ENCODE measurements at places on chromosomes 2 and 18.

DNA sequence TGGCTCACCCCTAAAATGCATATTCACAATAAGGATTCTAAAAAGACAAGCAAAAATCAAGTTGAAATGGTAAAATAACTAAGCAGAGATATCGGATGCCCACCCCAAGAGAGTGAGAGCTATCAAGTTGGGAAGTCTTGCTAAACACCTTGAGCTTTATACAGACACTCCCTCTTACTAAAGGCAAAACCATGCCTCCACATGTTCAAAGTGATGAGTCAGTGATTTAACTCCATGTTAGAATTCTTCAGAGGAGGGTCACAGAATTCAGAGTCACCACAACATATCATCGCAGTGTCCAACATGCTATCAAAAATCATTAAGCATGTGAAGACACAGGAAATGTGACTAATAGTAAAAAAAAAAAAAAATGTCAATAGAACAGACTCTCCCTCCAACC lies 20.6 kb upstream of the ST8SIA3 start:
- DNase-seq, result no peak

GRCh38 chr2:11566383-11566782 lies 32.5 kb downstream of the GREB1 start:
- no peak for DNase-seq

- DNase-seq, result no peak
Measured at GRCh38 chr2:149225446-149225845, 104.9 kb upstream of the LYPD6 start.

DNA sequence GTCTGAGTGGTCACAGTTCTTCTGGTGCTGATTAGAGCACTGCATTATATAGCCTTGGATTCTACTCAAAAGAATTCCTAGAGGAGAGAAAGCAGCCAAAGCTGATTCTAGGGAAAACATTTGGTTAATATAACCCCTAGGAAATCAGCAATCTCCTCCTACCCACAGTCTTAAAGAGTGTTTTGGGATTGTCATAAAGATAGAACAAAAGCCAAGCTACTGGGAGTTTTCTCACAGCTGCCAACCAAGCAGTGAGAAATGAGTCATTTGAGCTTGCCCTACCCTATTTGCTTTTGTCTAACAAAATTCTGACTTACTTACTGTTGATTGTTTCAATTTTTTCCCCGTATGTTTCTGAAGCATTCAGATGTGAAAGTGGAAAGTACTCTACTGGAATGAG lies 469.3 kb downstream of the PLCL1 start:
- no peak for DNase-seq

DNA sequence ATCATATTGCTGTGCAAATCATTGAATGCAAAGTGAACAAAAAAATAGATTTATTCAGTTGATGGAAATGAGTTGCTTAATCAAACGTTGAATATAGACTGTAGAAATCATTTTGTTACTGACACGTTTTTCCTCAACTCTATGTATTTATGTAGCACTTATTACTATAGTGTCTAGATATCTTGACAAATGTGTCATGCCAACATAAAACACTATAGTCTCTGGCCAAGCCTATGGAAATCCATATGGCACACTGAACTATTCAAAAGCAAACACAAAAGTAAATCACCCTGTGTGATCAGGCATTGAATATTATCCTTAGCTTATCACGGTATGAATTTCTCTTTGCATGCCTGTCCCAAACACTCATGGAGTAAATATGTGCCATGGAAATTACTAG lies 131.3 kb downstream of the ZNF804A start:
- no peak for DNase-seq

DNA sequence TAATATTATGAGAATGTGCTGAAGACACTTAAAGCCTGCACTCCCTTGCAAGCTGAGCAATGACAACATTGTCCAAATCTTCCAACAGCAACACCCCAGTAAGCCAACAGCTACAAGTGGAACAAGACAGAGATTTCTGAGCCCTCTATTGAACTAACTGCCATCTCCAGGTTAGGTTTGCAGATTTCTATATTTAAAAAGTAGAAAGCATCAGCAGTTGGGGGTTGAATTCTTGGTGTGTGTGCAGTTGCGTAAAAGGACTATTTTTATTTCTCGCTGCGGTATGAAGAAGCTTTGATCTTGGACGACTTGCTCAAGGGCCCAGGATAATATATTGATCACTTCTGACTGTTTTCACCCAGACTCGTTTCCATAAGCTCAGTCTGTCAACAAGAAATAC lies 106.2 kb upstream of the ZFP36L2 start:
- no peak for DNase-seq

- no peak for DNase-seq
Measured at GRCh38 chr2:168624028-168624427, 168.0 kb downstream of the CERS6 start.

GRCh38 chr18:68735483-68736343 lies 20.8 kb upstream of the TMX3 start:
- no peak for DNase-seq

- no peak for DNase-seq
Measured at GRCh38 chr2:10594011-10594410, 95.8 kb downstream of the NOL10 start.

DNA sequence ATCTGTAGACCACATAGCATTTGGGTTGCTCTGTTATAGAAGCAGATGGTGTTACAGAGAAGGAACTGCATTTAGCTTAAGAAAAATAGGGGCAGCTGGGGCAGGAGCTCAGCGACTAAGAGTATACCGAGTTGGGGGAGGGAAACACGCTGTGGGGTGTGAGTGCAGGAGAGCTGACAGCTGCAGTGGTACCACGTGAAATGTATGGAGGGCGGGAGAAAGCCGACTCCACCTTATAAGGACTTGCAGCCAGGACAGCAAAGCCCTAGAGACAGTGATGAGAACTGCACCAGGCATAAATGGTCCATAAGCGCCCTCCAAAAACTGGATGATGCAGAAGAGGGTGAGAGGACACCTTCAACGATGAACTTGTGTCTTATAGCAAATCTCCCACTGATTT lies 237.6 kb downstream of the PRKCE start:
- DNase-seq, result peak; percentile 67

DNA sequence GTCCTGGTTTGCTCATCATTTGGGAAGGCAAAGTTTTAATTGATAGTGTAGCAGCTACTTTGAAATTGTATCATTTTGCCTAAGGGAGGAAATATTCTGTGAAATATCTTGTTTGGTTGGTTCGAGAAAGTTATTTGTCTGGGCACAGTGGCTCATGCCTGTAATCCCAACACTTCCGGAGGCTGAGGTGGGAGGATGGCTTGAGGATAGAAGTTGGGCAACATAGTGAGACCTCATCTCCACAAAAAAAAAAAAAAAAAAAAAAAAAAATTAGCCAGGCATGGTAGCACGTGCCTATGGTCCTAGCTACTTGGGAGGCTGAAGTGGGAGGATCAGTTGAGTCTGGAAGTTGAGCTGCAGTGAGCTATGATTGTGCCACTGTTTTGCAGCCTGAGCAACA lies 3.1 kb upstream of the ADGRF3 start:
- DNase-seq, result no peak

DNA sequence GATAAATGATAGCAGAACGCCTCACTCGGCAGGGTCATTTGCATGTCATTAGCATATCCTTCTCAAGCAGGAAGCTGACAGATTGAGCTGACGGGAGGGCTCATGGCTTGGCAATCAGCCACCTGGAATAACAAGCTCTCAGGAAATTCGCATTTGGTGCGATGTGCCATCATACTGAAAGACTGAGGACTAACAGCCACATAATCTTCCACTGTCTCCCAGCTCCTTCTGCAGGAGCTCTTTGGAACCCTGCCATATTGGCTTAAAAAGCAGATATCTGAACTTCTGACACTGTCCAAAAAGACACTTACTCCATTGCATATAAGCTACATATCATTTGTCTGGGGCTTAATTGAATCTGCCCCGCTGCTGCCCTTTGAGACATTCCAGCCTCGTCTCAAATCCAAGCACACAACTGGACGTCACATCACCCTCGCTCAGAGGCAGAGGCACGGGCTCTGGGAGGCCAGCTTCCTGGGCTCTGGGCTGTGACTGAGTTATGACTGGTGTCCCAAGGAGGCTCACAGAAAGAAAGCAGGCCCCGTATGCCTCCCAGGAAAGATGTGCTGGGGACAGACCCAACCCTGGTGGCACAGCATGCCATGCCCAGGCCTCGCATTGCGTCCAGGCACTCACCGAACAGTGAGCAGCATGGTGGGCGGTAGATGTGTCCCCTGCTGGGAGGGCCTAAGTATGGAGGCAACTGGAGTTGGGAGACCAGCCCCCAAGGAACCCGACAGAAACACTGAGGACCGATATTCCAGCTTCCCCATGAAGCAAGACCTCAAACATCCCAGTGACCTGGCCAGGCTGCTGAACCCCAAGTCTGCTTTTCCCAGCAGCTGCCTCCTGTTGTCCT lies 228.0 kb downstream of the ATAD2B start:
- no peak for DNase-seq

- no peak for DNase-seq
Measured at GRCh38 chr2:179861416-179862067, at the start of gene ZNF385B. Gene ZNF385B, minus strand, starts transcription at chr2:179861612.

- no peak for DNase-seq
Measured at GRCh38 chr2:239531456-239532241, 130.8 kb upstream of the HDAC4 start.

- no peak for DNase-seq
Measured at GRCh38 chr2:173400760-173401159, 46.1 kb downstream of the CDCA7 start.

DNA sequence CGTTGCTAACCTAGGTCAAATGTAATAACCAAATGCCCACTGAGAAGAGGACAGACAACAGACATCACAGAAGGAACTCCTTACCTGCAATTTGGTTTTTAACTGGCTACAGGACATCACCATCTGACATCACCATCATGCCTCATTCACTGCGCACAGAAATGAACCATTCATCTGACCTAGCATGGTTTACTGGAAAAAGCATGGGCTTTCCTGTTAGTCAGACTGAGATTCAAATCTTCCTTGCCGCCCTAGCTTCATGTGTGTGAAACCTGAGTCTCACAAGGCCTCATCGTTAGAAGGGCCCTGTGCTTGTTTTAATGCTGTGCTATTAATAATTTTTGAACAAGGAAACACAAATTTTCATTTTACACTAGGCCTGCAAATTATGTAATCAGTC lies 1.1 kb upstream of the HIBCH start:
- peak; percentile 63 for DNase-seq

GRCh38 chr2:236545814-236546480 lies 23.7 kb upstream of the ACKR3 start:
- peak; percentile 71 for DNase-seq

DNA sequence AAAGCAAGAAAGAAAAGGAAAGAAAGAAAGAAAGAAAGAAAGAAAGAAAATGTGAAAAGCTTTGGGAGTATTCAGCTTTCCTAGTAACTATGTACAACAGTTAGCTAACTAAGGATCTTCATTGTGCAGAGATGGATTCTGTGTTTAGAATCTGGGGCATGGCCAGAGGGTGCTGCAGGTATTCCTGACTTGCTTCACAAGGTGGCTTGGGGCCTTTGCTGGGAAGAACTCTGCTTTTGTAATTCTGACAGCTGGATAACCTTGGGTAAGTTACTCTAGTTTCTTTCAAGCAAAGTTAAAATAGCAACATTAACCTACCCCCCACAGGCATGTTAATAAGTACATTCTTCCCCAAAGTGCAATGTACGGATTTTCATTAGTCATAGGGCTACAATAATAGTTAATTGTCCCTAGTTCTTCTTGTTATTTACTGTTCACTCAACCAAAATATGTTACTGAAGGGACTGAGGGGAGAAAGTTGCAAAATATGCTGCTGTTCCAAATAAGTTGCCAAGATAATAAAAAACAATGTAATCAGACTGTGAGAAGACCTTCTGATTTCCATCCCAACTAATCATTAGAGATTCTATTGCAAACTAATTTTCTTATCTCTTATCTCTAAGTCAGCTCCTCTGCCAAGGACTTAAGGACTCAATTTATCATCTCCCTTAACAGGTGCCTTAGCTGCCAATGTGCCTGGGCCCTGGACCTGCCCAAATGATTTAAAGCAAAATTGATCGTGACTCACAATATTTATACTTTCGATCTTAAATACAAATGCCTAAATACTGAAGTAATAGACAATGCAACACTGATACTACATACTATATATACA lies 50.3 kb downstream of the SERPINB8 start:
- DNase-seq, result no peak

GRCh38 chr2:233803994-233804393 lies 25.9 kb downstream of the MROH2A start:
- DNase-seq, result peak; percentile 25

- no peak for DNase-seq
Measured at GRCh38 chr2:181253438-181253837, 203.7 kb upstream of the ITGA4 start.

All from activated CD8-positive, alpha-beta memory T cell treated with anti-CD3 and anti-CD28 coated beads, Interleukin-2, amount 10 ng/mL, durations not matched to agents 7 days and 5 days (primary cell).